ENCODE measurements at places on chromosomes 2 and 18.

- no peak for DNase-seq
These were observed 79.6 kb upstream of the SPOPL start for GRCh38 chr2:138421971-138422335.

- no peak for DNase-seq
These were observed 57.4 kb upstream of the ACKR3 start for GRCh38 chr2:236512267-236512666.

DNA sequence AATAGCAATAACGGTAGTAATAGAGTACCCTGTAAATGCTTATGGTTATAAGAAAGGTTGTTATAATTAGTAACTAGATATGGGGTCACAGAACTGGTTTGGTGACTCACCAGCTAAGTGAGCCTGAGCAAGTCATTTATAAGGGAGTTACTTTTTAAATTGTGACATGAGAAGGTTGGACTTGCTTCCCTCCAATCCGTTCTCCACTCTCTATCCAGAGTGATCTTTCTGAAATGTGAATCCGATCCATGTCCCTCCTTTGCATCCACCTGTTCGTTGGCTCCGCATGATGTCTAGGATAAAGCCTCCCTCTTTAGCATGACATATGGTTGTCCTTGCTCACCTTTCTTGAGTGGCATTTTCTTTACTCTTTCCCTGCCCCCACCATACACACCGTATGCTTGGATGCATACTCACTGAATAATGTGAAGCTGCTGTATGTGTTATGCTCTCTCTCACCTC lies 83.1 kb downstream of the CDC42EP3 start:
- no peak for DNase-seq

GRCh38 chr2:40418614-40419363 lies 33.1 kb downstream of the SLC8A1 start:
- no peak for DNase-seq

GRCh38 chr2:223884399-223884798 lies 47.0 kb upstream of the AP1S3 start:
- DNase-seq: no peak

DNA sequence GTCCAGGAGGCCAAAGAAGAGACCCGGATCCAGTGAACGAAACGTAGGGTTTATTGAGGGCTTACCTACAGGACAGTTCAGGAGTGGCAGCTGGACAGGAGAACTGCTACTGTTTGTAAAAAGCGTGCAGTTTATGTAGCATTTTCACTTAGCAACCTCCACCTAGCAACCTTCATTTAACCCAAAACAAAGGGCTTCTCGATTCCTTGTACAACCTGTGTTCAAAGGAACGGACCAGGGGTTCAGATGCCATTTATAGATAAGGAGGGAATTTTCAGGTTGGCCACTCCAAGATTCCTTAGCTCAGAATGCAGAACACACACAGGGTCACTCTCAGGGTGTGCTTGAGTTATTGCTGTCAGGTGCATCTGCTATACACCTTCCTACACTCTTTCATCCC lies 65.1 kb upstream of the YWHAQ start:
- DNase-seq: no peak

GRCh38 chr2:187552828-187553681 lies 1.2 kb downstream of the TFPI start:
- DNase-seq: no peak

DNA sequence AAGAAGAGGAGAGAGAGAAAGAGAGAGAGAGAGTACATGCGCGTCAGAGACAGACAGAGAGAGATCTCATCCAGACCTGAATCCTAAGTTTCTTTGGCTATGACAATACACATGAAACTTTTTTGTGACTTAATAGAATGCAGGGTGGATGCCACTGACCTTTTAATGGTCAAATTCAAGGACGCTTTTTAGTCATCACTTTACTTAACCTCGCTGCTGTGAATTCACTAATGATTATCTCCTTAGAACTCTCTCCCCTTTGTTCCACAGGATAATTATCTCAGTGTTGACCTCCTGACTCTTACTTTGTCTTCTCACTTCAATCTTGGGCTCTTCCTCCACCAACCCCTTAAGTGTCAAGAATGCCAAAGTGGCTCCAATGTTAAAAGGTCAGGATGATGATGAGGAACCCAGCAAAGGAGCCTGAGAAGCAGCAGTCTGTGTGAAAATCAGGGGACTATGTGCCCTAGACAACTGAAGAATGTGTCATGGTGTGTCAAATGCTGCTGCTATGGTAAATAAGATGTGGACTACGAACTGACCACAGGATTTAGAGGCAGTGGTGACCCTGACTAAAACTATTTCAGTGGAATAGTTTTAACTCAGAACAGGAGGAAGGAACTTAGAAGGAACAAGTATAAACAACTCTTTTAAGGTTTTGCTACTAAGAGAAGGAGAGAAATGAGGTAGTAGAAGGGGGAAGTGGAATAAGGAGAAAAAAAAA lies 382.1 kb downstream of the ZEB2 start:
- no peak for DNase-seq

- no peak for DNase-seq
These were observed 116.3 kb downstream of the ZBTB7C start for GRCh38 chr18:48292782-48293424.

- DNase-seq: no peak
These were observed 78.2 kb downstream of the FBXO15 start for GRCh38 chr18:74069178-74070050.

GRCh38 chr2:61763605-61764034 lies 90.2 kb downstream of the FAM161A start:
- peak; percentile 84 for DNase-seq

DNA sequence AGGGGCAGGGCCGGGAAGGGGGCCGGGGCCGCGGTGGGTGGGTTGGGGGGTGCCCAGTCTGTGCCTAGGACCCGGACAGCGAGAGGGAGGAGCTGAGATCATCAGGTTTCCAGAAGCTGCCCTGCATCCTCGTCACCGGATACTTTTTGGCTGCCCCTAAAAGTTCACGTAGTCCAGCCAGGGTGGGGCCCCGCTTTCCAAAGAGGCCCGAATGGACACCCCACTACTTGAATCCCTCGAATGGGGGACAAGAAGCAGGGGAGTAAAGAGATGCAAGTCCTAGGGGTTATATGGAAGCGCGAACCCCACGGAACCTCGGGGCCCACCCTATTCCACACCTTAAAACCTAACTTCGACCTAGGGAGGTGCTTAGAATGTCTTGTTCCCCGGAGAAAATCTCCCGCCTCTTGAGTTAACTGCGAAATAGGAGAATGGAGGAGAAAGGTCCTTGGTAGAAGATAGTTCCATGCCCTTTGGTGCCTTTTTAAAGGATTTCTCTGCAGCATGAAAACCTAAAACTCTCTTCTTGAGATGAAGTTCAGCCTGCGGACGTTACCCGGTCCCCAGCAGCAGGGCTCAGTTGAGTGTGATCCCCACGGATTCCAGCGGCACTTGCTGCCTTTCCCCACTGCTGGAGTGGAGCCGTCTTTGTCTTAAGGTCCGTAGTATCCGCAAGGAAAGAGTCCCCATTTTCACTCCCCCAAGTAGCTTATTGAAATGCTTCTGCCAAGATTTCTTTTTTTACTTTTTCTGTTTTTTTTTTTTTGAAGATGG lies 2.1 kb upstream of the RNF152 start:
- DNase-seq: no peak

DNA sequence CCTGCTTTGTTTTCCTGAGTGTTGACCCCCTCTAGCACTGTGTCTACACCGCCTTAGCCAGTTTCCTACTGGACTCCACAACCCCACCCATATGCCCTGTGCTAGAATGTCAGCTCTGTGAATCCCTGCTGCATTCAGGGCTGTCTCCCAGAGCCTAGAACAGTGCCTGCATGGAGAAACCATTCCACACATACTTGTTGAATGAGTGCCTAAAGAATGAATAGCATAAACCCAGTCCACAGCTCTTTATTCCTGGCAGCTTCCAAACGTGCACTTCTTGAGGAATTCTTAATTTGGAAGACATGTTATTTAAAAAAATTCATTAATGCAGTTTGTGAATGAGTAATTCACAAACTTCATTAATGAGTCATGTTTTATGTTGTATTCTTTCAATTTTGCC lies 6.5 kb upstream of the NAPG start:
- no peak for DNase-seq

DNA sequence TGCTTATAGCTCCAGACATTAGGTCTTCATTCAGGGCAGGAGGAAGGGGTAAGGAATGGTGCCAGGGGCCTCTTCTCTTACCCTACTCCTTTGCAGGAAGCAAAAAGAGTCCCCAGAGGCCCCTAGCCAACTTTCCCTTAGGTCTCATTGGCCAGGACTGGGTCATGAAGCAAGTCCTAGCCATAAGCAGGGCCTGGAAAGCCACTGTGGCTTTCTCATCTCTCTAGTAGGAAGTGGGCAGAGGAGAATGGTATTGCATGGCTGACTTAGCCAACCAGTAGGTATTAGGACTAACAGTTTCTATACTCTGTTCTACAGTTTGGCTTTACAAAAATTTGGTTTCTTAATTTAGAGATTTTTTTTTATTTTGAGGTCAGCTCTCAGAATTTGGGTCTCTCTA lies 4.8 kb downstream of the FAM228A start:
- no peak for DNase-seq

DNA sequence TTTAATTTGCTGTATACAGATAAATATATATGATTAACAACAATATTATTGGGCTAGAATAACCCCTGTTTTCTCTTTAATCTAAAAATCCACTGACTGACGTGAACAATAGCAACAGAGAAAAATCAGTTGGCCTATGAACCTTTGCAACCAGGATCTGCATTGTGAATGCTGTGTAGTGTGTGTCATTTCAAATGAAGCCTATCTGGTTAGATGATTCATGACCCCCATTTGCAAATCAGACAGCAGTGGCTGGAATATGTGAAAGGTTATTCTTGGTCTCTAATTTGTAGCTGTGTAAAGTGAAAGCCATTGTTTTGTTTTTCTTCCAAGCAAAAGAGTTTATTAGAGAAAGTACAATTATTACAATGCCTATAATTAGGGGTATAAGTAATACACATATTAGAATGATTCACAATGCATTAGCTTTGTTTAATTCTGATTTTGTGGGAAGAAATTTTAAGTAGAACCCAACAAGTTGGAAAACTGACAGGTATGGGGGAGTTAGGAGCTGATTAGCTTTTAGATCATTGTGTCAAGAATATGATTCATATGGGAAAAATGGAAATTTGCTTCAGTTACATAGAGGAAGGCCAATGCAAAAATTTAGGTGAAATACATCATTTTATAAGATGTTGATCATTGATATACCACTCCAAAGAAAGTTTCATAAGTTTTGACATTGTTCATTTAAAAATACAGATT lies 1362.2 kb upstream of the TMEFF2 start:
- no peak for DNase-seq

GRCh38 chr18:3451183-3451988 lies 1.4 kb downstream of the TGIF1 start:
- peak; percentile 8 for DNase-seq

- DNase-seq: peak; percentile 98
These were observed 156.1 kb upstream of the ID2 start for GRCh38 chr2:8525582-8526402.

DNA sequence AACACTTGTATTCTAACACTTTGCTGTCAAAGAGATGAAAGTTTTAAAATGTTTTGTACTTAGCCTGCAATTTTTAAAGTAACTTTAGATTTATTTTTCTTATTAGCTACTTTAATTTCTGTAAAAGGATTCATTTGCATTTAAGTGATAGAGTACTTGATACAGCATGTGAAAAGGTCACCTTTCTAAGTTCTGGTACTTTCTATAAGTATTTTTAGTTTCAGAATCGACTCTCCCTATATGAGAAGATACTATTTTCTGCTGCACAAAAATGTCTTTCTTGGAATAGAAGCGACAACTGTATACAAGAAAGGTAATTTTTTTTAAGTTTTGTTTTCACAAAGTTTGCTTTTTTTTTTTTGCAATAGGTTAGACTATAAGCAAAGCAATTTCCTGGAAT lies 72.9 kb downstream of the METTL8 start:
- no peak for DNase-seq

- DNase-seq: no peak
These were observed 44.1 kb downstream of the FARP2 start for GRCh38 chr2:241399941-241400922.
